ENCODE measurements at places on chromosomes 2 and 18.
A peak's percentile ranks its signal among the peaks of the same experiment; 100 is the strongest.

- DNase-seq: peak; percentile 18
These were observed 32.5 kb downstream of the ARL5A start for GRCh38 chr2:151795646-151796240.

DNA sequence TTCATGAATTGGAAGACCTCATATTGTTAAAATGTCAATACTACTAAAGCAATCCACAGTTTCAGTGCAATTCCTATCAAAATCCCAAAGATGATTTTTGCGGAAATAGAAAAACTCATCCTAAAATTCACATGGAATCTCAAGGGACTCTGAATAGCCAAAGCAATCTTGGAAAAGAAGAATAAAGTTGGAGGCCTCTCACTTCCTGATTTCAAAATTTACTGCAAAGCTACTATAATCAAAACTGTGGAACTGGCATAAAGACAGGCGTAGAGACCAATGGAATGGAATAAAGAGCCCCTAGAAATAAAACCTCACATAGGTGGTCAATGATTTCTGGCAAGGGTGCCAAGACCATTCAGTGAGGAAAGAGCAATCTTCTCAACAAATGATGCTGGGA lies 42.3 kb downstream of the ACOXL start:
- no peak for DNase-seq

GRCh38 chr2:106314444-106314843 lies 120.3 kb upstream of the UXS1 start:
- DNase-seq: no peak

- no peak for DNase-seq
These were observed 78.2 kb upstream of the SLC1A4 start for GRCh38 chr2:64910972-64911433.

DNA sequence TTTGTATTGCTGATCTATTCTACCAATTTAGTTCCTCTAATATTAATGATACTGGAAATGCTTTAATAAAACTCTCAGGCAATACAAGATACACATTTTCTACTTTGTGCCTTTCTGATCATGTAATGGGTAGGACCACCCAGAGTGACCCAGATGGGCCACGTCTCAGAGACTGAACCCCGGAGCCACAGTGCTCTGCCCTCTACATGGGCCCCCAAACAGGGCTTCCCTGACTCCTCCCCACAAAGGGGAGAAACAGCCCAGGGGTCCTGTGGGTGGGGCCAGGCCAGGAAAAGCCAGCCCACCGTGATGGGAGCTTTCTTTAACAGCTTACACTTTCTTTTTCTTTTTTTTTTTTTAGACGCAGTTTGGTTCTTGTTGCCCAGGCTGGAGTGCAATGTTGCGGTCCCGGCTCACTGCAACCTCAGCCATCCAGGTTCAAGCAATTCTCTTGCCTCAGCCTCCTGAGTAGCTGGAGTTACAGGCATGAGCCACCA lies 18.4 kb downstream of the HDAC4 start:
- DNase-seq: no peak
